ENCODE measurements at places on chromosomes 11 and 22.

GRCh38 chr11:3920148-3920852 is 64.8 kb downstream of the STIM1 start:
- peak; percentile 93 for DNase-seq

- DNase-seq: no peak
Observed at GRCh38 chr11:85525686-85526085, 101.5 kb downstream of the DLG2 start.

DNA sequence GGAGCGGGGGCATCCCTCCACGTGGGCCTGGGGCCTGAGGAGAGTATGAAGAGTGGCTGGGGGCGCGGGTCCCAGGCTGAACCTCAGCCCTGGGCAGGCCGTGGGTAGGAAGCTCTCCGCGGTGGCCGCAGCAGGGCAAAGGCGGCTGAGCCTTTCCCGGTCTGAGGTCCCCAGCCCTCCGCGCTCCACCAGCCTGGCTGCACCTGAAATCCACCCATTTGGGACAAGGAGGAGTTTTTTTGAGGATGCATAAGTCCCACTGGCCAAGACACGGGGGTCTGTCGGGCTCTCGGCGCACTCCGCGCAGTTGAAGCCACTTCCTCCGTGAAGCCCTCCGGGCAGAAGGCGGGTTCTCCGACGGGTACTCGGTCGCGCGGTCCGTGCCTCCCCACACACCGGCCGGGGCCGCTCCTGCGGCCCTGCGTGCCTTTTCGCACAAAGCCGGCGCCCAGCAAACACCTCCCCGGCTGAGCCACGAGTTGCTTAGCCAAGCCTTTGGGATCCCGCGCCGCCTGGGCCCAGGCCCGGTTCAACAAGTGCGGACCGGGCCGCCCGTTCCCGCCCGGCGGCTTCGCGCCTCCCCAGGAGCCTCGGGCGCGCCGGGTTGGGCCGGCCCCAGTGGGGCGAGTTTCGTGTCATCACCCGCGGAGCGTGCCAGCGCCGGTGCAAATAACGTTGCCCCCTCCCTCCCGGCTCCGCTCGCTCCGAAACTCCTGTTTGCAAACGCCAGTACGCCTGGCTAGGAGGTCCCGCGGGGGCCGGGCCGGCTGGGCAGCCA is 666 bp upstream of the OVOL1 start:
- no peak for DNase-seq

- no peak for DNase-seq
Observed at GRCh38 chr11:130645843-130646197, 197.4 kb downstream of the ADAMTS15 start.

Measured in activated naive CD4-positive, alpha-beta T cell treated with anti-CD3 and anti-CD28 coated beads for 36 hours (primary cell).